ENCODE measurements at places on chromosomes 2 and 18.

DNA sequence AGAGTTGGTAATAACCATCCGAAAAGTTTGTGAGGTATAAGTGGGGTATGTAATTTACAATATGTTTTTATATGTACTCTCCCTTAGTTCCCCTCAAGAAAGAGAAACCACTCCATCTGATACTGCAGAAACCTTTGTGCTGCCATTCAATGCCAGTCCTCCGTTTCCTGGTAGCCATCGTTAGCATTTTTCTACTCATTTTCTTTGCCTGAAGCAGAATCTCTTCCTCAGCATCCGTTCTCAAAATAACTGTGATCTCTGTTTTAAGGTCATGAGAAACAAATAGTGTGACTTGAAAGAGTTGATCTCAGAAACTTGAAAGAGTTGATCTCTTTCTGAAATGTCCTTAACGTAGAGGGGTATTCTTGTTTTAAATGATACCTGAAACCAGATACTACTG is 996 bp downstream of the PTCD3 start:
- no peak for DNase-seq

DNA sequence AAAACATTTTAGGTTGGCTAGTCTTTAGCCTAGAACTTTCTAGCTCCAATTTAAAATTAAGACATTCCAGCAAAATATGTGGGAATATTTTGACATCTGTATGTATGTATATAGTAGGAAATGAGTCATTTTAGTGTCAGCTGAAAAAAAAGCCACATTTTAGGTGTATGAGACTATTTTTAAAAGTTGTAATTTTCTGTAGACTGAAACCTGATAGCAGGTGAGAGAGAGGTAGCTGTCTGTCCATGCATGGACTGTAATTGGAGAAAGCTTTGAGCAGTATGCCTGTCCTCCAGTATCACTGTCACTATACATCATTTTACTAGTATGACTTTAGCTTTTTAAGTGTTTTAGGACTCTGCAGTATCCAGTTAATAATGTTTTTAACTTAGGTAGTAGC is 26.1 kb upstream of the PPP1R1C start:
- no peak for DNase-seq

GRCh38 chr2:46336283-46336959 is 39.2 kb downstream of the EPAS1 start:
- DNase-seq = no peak

GRCh38 chr2:109299536-109299935 is 170.5 kb downstream of the SH3RF3 start:
- no peak for DNase-seq

DNA sequence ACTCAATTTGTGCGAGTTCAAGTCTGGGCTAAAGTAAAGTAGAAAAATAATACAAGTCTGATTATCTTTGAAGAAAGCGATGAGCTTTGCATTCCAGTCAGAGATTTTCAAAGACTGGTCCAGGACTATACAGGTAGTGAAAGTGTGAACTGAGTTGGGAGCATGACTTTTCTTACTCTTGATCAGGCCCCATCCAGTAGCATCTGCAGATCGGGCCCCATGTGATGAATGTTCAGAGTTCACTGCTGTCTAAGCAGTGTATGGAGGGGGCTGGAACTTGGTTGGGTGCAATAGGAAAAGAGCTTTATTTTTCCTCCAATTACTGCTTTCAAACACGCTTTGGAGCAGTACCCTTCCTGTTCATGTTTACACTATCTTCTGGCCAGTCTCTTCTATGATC is 747.4 kb upstream of the ID2 start:
- no peak for DNase-seq

GRCh38 chr2:128622955-128623620 is 304.4 kb upstream of the HS6ST1 start:
- DNase-seq = no peak

DNA sequence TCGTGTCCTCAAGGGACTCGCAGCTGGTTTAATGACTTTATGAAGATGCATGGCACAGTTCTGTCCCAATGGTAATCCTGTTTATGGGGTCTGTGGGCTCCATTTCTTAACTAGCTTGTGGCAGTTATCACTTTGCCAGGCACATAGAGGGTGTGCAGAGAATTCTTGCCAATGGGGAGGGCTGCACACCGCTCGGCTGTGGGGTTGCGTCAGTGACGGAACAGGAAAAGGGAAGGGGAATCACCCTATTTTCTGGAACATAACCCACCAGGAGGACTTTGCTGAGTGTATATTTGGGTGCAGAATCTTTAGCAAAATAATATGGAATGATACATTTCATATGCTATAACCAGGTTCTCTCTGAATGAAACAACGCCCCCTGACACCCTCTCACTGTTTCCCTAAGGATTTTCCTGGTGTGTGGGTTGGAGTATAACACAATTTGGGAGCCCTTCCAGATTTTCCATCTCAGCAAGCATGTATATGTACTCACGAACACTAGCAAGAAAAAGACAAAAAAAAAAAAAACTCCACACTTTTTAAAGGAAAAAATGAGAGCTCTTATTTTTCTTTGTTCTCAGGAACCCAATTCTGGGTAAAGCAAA is 43.9 kb upstream of the TRIB2 start:
- no peak for DNase-seq

GRCh38 chr18:22108674-22109073 is 60.7 kb upstream of the GATA6 start:
- DNase-seq = no peak

DNA sequence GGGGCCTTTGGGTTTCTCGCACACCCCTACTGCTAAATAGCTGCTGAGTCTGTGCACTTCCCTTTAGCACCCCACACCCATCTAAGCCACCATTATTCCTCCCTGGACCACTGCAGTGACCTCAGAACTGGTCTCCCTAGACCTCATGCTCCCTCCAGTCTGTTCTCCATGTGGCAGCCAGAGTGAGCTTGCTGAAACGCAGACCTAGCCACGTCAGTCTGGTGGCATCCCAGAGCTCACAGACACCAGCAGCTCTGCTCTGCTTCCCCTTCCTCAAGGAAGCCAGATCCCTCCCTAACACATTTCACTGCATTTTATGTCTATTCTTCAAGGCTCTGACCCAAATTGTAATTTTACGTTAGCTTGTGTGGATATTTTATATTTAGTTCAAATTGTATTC is 144.4 kb downstream of the DYSF start:
- DNase-seq = no peak

- DNase-seq = no peak
Measured at GRCh38 chr2:226098861-226099745, 699.6 kb downstream of the NYAP2 start.

DNA sequence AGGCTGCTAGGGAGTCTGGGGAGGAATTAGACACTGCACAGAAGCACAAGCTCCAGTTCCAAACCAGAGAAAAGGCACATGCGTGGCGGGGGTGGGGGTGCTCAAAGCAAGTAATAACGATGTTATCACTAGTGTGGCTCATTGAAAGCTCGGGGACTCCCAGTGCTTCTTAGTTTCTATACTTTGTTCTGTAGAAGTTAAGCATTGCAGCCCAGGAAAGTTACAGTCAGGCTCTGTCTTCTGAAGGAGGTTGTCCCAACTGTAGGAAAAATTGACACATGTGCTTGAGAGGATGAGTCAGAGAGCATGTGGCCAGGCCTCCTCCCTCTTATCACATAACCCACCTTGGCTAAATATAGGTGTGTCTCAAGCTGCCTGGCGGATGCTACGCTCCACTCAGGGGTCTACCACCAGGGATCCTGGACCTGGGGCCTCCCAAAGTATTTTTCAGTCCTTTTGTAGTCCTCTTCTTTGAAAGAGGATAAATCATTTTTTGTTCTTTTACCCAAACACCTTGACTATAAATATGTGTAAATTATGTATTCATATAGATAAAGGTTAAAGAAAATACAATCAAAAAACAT is 3.8 kb downstream of the GALNT5 start:
- DNase-seq = no peak

DNA sequence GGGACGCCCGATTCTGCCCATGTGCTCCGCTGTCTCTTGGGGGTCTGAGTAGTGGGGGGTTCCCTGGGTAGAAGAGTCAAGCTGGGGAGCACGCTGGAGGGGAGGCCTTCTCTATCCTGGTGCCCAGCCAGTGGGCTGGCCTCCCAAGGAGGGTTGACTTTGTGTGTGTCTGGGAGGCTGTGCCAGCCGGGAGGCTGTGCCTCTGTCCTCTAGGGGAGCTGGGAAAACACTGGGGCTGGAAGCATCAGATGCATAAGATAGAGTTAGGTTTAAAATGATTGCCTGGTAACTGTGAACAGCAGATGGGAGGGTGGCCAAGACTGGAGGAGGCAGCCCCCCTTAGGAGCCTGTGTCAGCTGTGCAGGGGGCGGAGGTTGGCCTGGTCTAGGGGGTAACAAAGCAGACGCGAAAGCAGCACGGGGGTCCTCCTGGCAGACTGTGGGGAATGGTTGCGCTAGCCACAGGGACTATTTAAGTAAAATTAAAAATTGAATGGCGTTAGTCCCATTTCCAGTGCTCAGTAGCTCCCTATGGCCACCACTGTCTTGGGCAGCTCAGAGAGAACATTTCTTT is 1.3 kb downstream of the ING5 start:
- DNase-seq = no peak

GRCh38 chr2:64220894-64221617 is 76.8 kb upstream of the PELI1 start:
- DNase-seq = no peak

DNA sequence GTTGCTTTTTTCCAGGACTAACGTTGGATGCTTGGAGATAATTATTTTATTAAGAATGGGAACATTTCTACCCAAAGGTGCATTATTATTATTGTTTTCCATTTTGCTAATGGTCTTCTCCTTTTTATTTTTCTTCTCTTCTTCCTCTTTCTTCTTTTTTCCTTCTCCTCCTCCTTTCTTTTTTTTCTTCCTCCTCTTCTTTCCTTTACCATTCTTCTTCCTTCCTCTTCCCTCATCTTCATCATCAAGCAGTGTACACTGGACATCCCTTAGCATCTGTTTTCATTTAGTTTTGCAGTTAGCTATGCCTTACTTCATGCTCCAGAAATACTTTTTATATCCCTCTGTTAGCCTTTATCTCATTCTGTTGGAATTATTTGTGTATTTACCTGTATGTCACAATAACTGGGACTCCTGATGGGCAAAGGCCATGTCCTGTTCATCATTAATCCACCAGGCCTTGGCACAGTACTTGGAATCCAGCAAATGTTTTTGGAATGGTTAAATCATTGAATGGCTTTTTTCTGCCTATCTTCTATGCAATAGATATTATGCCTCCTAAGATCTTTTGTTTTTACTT is 162.7 kb downstream of the CAMKMT start:
- no peak for DNase-seq

- no peak for DNase-seq
Measured at GRCh38 chr18:74284191-74284979, 7.4 kb downstream of the CYB5A start.

DNA sequence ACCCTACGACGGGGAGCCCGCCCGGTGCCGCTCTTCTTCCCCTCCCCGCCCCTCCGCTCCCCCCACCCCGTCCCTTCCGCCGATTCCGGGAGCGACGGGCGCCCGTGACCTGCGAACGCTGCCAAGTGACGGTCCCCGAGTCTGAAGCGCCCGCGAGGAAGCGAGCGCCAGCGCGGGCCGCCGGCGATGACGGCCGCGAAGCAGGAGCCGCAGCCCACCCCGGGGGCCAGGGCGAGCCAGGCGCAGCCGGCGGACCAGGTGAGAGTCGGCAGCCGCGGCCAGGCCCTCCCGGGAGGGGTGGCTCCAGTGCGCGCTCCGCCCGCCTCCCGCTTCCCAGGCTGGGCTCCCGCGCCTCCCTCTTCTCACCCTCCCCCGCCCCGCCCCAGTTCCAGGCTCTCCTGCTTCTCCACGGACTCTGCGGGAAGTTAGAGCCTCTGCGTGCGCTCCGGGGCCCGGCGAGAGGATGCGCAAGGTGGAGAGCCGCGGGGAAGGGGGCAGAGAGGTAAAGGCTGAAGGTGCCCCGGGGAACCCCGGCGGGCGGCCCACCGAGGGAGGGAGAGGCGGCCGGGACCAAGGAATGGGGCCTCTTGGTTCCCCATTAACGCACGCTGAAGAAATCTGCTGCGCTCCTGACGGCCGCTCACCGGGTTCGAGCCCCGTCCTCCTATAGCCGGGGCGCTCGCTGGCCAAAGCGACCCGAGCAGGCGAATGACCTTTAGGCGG is 719.5 kb downstream of the DPP10 start:
- no peak for DNase-seq

DNA sequence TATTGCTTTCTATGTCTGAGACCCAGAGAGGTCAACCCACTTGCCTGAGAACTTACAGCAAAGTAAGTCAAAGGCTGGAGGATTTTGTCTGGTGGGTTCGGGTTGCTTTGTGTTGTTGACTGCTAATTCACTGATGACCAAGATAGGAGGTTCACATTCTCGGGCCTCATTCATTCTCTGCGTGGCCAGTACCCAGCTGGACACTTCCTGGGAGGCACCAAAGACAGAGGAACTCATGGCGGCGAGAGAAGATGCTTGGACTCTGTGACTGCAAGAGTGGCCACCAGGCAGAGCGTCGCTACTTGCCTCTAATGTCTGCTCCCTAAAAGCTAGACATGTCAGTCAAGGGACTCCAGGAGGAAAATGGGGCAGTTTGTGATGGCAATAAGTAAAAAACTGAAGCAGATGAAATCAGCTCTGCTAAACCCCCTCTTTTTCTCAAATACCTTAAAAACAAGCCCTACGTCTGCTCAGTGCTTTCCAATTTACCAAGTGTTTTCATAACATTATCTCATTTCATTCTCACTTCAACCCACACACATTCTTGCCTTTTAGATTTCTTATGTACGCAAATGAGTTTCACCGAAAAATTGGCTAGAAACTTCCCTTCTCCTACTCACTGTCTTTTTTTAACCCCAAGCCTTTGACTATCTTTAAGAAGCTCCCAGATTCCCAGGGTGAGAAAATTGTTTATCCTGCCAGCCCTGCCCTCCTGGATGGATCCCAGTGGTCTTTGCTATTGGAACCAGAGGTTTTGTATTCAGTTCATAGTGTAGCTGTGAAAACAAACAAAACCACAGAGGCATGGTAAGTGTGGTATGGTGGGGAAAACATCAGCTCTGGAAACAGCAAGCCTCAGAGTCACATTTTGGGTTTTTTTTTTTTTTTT is 4.9 kb upstream of the LBH start:
- no peak for DNase-seq

DNA sequence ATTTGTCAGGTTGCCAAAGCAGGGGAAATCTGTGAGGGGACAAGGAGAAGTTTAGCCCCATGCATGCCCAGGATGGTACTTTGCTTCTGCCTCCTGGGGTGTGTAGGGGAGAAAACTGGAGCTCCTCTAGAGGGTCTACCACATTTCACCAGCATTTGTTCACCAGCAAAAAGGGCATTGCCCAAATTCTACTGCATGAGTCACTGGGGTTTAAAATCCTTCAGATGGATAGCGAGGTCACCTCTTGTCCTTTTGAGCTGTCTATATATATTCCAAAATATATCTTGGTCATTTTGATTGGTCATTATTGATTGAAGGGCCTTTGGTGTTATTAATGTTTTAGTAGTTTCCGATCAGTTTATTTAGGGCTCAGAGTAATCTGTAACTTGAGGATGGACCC is 18.7 kb downstream of the FHOD3 start:
- no peak for DNase-seq

DNA sequence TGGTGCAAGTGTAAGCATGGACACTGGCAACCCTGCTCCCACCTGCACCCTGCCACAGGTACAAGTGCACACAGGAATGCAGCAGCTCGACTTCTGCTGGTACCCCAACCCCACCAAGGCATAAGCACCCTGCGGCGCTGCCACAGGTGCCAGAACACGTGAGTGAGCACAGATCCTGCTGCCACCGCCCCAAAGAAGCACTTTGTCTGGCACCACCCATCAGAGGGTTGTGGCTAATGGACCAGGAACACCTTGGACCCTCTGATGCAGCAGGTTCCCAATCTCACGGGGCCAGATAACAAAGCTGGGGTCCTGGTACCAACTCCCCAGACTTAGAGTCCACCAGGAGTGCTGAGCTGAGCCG is 32.2 kb upstream of the SLC14A1 start:
- DNase-seq = no peak

GRCh38 chr2:9949239-9949991 is 2.1 kb upstream of the GRHL1 start:
- DNase-seq = no peak

Data from 8988T (cell line).